ENCODE measurements at places on chromosomes 13 and 19. TPM values are rescaled to one million over a fixed set of nuclear protein-coding genes. Genes with fewer than 3 reads are reported as not detected.

GRCh38 chr19:5504114-5504513, 48.9 kb downstream of the ZNRF4 start:
- DNase-seq: no peak

- no peak for DNase-seq
Observed at GRCh38 chr13:91372911-91373310, 25.4 kb downstream of the MIR17HG start.

Gene NPAS1
- 11.9 TPM for total RNA-seq

DNA sequence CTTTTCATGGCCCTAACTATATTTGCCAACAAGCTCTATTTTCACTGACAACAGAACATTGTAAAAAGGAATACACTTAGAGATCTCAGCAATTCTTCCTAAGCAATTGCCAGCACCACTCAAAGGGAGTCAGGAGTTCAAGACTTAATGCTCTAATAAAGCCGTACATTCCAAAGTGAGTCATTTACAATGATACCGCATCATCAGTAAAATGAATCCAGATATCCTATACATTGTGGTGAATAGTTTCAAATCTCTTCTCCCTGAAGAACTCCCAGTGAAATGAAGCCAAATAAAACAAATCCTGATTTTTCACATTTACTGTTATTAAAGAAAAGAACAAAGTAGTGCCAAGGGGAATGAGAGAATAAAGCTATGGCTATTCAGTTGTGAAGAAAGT, 2898.7 kb upstream of the PCDH20 start:
- DNase-seq: no peak

DNA sequence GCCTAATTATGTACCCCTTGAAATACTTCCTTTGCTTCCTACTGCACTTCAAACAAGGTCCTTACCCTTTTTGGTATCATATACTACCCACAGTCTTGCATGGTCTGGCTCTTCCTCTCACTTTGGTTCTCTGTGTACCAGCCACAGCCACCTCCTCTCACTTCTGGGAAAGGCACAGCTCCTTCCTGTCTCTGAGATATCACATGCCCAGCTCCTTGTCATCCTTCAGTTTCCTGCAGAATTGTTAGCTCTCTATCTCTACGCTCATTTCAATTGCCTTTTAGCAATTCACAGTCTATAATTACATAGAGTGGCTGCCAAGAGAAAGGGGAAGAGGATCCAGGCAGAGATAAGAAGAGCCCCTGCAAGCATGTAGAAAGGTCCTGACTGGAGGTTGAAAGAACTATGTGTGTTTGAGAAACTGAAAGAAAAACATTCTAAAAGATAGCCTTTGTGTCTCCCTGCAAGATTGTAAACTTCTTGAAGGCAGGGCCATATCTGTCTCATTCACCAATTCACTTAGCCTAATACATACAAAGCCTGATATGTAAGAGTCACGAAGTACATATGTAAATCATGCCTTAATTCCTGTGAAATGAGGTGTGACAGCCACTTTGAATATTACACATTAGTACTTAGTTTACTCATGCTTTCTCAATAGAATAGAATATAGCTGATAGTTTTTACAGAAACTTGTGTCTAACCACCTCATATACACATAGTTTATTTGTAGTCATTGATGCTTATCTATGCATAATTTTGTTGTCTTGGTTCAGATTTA, 933.1 kb downstream of the DIAPH3 start:
- DNase-seq: no peak

Gene C3
- 96.1 TPM for total RNA-seq

DNA sequence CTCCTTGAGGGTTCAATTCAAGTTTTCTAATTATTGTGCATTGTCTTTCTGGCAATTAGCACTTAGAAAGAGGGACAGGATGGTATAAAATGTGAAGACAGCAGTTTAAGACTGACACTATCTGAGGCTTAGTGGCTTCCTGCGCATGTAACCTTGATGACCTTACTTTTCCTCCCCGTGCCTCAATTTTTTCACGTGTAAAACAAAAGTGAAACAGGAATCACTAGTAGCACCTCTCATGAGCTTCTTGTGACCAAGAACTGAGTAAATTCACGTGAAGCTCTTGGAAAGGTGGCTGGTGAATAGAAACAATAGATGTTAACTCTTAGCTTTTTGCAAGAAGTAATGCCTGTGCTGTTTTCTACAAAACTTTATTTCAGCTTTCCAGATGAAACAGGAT, 233.9 kb downstream of the LMO7 start:
- DNase-seq: no peak

Gene ZNF471
- 1.5 TPM for total RNA-seq

- no peak for DNase-seq
Observed at GRCh38 chr19:33000910-33001309, 28.9 kb downstream of the FAAP24 start.

GRCh38 chr19:18733196-18733647, 49.7 kb downstream of the CRTC1 start:
- no peak for DNase-seq

Gene SERPINE3
- not detected for total RNA-seq

Gene CGB3
- total RNA-seq: not detected

DNA sequence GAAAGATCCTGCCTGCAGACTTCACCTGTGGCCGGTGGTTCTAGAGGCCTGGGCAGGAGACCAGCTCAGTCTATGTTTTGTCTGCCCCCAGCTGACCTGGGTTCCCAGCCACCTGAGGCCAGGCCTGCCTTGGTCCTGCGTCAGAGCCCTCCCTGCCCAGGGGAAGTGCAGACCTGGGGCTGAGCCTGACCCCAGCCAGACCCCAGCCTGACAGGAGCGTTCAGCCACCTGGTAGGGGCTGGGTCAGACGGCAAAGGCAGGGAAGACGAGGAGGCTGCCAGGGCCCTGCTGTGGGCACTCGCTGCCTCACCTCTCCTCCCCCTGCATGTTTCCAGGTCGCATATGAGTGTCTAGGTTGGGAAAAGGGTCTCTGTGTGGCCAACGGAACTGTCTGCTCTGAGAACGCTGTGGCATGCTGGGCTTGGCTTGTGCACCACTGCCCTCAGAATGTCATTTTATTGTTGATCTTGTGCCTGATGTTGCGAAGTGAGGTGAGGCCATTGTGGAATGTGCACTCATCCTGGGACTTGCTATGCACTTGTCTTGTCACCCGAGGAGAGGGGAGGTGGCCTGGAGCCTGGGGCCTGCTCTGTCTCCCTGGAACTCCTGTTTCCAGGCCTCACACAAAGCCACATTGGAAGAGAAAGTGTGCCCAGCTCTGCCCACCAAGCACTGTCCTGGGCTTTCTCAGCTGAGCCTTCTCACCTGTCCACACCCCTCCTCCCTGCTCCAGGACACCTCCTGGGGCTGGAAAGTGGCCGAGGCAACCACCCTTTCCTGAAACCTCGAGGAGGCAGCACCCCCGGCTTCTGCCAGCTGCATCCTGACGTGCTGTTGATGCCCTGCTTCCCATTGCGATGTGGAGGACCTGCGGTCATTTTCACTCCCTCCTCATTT, 15.2 kb upstream of the MCF2L start:
- DNase-seq: no peak

- no peak for DNase-seq
Observed at GRCh38 chr13:33115274-33115673, 99.1 kb downstream of the KL start.

DNA sequence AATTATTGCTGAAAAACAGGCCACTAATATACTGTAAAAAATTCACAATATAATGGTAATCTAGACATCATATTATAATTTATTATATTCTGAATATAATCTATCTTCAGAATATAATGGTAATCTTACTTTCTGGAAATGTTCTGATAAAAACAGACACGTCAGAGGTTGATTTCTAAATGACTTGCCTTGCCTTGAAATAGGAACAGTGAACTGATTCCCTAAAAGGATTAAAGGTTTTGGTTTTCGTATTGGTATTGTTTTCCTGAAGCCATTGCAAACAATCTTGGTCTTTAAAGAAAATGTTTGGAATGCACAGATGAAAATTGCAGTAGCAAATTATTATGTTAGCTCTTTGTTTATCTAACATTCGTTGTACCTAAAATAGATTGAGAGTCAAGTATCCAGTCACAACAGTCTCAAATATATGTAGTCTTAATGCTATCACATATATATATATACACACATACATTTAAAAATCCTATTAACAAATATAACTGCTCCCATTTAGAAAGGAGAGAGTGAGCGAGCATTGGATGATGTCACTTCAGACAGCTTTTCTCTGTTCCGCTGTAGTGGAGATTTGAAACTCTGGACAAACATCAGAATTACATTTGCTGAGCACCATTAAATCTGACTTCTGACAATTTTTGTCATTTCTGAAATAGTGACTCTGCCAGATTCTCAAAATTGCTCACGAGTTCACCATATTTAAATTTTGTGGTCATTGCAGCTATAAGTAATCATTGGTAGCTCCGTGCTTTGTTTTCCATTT, 1.7 kb downstream of the ITM2B start:
- no peak for DNase-seq

Gene EXOSC5
- 28.6 TPM for total RNA-seq

Gene LGALS7B
- 5,205 TPM for total RNA-seq

DNA sequence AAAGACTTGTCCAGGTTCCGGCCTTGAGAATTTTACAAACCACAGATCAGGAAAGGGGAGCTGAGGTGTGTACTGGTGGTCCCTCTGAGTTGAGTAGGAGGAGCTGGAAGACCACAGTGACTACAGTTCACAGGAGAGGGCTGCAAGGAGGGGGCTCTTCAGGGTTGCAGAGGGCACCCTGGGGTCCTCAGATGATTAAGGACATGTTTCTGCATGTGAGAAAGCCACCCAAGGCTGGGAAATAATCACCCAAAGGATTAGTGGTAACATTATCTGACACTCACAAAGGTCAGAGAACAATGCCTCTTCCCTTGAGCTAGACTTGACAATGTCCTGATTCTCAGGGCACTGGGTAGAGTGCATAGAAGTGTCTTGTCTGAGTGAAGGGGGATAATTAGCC, 540.4 kb downstream of the IRS2 start:
- no peak for DNase-seq

DNA sequence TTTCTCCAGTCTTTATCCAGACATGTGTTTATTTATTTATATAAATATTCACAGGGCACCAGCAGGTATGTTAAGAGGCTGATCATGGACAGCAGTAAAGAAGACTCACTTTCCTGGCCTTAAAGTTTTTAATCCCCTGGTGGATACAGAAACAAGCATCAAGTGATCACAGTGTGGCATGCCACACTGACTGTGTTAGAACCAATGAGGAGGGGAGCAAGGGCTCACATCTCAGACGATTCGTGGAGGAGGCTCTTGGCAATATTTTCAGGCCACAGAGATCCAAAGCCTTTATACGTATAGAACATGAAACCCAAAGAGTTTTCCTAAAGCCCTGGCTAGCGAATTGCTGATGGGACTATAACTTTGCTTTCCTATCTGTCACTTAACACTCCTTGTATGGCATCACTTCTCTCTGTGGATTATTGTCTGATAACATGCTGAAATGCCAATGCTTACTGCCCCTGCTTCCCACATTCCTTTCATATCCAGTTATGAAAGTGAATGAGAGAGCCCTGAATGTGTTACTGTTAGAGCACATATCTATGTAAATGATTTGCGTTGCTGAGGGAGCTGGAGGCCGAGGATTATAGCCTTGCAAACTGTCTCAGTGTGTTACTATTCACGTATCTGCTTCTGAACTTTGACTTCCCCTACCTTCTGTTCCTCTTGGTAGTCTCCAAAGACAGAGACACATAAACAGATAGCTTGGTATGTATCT, 37.6 kb downstream of the POLR1D start:
- no peak for DNase-seq

DNA sequence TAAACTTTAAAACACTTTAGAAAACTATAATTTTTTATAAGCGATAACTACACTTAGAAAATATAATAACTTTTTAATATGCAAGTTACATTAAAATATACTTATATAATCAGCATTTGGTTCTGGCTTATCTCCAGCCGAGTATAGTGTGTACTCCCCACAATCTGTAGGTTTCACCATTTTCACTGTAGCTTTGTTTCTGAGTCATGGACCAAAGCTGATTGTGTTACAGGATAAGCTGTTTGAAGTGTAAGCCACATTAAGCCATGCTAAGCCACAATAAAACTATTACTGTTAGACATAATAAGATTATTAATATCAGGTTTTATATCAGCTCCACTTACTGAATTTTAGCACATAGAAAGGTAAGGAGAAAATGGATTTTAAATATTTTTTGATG, 43.8 kb downstream of the CCDC122 start:
- DNase-seq: no peak

Gene FGF22
- total RNA-seq: 41.8 TPM

DNA sequence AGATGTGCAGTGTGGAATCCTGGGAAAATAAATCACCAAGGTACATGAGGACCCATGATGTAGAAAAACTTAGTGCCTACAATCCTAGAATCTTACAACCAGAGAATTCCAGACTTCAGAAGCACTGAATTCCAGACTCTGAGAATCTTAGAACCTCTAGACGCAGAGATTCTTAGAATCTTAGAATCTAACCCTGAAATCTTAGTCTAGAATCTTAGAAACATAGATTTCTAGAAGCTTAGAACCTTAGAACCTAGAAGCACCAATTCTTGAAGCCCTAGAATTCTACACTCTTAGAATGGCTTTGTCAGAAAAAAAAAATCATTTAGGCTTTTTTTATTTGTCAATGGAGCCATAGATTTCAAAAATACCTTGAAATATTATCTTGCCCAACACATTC, 6.0 kb downstream of the CEACAM16 start:
- DNase-seq: no peak

DNA sequence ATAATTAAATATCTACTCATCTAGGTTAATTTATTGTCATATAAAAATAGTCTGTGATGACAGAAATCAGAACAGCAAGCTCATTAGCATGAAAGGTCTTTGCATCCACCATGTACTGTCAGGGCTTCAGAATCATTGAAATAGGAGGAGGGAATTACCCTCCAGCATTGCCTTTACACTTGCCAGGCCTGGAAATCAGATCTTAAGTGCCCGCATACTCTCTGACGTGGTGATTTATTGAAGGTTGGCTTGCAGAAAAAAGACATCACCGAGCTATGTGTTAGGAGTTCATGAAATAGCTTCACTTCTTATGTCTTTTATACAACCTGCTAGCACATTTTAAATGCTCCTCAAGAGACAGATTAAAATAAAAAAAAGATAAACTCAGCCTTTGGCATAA, 661.7 kb upstream of the SLITRK1 start:
- no peak for DNase-seq

Gene KLK13
- total RNA-seq: 8.6 TPM

Gene LINGO3
- total RNA-seq: not detected

- DNase-seq: no peak
Observed at GRCh38 chr19:19279062-19279612, 6.0 kb upstream of the TM6SF2 start.

Gene PNMA8C
- total RNA-seq: not detected

DNA sequence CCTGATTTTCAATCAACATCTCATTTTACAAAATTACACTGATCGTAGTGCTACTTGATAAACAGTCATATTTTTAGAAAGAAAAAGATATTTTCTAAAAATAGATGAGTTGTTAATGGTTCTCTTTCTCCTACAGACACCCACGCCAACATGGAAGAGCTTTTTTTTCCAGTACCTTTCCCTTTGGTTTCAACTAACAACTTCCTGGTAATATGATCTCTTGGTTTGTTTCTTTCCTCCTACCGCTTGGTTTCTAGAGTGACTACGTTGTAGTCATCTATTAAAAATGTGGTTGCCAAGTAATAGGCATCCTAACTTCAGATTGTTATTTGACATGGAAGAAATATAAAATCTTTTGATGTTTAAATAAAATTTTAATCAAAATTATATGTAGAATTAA, 189.0 kb downstream of the LACC1 start:
- DNase-seq: no peak

Gene RNF113B
- not detected for total RNA-seq

GRCh38 chr19:40807147-40808020, 8.4 kb downstream of the EGLN2 start:
- no peak for DNase-seq

Data from lower leg skin (tissue), 4 donors.